Breast epithelium (tissue), 4 donors: ENCODE measurements at places on chromosomes 12 and 14.

GRCh38 chr12:119630223-119630780, 36.7 kb downstream of the TMEM233 start:
- DNase-seq, result no peak

GRCh38 chr12:80716696-80717469, at the start of gene MYF5:
Gene MYF5 (plus strand): TSS chr12:80716912. CDS start chr12:80717064, 152 bp downstream.
- DNase-seq, result no peak

DNA sequence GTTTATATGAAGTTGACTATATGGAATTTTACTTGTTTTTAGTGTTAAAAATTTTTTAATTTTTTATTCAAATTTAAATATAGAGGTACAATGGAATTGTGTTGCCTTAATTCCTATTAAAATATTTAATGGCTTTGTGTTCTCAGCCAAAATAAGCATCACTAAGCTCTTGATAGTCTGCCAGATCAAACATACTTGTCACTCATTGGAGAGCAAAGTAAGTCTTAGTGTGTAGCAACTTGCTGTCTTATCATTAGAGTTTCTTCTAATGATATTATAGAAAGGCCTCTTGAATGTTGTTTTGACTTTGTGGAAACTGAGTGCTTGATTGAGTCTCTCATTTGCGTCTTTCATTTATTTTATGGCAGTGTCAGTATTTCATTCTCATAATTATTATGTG, 10.7 kb downstream of the SFSWAP start:
- DNase-seq, result no peak

DNA sequence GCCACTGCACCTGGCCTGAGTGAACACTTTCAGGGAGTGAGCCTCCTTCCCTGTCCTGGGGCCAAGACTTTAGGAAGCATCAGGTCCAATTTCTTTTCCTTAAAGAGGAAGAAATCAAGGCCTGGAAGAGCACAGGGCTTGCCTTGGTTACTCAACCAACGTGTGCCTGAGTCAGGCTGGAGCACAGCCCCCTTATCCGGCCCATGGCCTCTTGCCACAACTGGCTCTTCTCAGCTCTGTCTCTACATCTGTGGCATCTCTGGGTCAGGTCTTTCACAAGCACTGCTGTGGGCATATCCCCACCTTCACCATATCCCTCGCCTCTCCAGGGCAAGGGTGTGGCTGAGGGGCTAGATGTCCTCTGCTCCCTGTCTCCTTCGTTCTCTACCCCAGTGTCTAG, 6.8 kb downstream of the MYH6 start:
- DNase-seq, result no peak

- DNase-seq, result no peak
Measured at GRCh38 chr14:102983496-102983895, 61.0 kb downstream of the AMN start.

GRCh38 chr12:27981874-27982273, 9.3 kb upstream of the PTHLH start:
- DNase-seq, result no peak

DNA sequence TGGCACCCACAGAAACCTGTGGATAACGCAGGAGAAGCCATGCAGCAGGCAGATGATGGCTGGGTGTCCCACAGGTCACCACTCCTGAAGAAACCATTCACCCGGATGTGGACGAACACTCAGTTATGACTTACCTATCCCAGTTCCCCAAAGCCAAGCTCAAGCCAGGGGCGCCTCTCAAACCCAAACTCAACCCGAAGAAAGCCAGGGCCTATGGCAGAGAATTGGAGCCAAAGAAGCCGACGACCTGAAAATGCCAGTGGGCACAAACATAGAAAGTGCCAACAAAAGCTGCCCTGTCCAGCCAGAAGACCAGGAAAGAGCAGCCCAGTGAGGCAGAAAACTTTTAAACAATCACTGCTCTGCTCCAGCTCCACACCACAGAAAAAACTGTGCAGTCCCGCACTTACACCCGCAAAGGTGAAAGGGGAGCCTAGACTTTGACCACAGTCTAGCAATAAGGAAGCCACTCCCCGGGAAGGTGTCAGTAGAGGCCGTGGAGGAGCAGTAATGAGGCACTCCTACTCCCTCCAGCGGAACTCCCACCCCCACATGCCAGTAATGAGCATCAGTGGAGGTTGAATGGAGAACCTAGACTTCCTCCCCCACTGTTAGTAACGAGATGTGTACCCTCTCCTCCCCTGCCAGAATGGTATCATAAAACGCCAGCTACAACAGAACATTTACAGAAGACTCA, 6.0 kb upstream of the ACVRL1 start:
- DNase-seq, result no peak

GRCh38 chr12:107564946-107565345, 120.7 kb upstream of the PWP1 start:
- no peak for DNase-seq

- no peak for DNase-seq
Measured at GRCh38 chr12:21353948-21354347, 18.8 kb upstream of the IAPP start.

DNA sequence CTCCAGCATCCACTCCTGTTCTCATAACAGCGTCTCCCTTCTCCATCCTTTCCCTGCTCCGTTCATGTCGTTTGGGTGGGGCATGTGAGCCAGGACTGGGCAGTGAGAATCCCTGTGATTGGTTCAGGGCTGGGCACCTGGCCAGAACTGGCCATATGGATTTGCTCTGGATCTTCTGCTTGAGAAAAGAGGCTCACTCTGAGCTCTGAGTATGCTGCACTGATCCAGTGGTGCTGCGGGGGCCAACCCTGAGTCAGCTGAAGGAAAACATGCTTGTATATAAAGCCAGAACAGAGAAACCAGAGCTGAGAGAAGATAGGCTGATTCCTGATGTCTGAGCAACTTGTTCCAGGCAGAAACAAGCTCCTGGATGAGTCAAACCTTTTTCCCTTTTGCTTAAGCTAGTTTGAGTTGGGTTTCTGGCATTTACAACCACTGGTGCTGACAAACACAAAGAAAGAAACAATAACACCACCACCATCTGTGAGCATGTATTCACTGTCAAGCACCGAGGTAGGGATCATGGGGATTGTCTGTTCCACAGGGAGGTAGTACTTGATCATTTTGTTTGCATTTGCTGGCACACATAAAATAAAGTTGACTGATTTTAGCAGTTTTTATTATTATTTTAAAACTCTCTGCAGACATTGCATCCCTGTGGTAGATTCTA, 14.0 kb upstream of the HPD start:
- DNase-seq, result no peak
